ENCODE measurements at places on chromosomes 12 and 14.

DNA sequence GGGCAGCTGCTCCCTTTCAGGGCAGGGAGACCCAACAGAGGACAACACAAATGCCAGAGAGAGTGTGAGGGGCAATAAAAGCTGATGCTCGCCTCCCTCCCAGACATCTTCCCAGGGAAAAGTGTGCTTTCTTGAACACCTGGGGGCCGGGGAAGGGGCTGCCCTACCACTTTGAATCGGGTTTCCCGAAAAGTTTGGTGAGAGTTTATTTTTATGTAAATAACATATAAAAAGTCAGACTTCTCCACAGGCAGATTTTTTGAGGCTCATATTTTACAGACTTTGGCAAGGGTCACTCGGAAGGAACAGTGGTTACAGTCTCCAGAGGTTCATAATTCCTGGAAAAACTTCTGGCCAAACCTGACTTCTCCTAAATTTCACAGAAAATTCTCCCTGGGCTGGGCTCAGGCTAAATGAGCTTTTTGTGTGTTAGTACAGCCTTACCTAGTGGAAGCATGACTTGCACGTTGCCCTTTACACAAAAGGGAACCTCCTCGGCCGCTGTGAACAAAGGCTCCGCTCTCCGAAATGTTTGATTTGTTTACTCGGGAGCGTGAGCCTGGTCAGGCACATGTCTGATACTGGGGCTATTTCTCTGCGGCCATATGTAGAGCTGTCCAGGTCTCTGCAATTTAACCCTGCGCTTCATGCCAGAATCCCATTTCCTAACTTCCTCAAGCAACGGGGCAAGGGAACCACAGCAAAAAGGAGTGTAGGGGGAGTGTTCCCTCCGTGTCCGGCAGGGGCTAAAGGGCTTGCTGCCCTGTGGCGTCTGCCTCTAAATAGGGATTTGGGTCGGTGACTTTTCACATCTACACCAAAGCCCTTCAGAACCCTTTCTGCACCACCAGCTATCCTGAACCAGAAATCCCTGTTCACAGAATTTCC, 3.4 kb downstream of the RTL1 start:
- no peak for DNase-seq

- no peak for DNase-seq
Observed at GRCh38 chr14:71890541-71890940, 41.7 kb upstream of the RGS6 start.

DNA sequence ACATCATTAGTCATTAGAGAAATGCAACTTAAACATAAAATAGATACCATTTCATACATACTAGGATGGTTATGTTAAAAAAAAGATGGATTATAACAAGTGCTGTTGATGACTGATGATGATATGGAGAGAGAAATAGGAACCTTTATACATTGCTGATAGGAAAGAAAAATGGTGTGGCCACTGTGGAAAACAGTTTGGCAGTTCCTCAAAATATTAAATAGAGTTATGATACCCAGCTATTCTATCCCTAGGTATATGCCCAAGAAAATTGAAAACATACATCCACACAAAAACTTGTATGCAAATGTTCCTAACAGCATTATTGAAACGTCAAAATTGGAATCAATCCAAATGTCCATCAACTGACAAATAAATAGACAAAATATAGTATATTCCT, 170.1 kb downstream of the ADAMTS20 start:
- DNase-seq = no peak

GRCh38 chr12:78696267-78696666, 168.3 kb upstream of the SYT1 start:
- no peak for DNase-seq

DNA sequence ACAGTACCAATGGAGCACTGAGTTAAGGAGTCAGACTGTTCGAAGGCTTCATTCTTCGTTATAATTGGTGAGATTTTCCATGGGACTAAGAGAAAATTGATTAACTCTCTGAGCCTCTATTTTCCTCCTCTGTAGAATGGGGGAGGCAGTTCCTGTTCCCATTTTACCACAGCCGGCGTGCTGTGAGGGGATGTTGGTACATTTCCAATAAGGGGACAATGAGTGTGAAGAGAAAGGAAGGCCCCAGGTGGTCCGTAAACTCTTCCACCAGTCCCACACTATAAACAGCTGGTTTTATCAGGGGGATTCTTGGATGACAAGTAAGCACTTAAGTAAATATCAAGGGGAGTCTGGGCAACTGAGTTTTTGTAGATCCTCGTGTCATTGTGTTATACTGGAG, 109.9 kb downstream of the DAD1 start:
- no peak for DNase-seq

Data from CD8-positive, alpha-beta T cell (primary cell).